Astrocyte of the spinal cord (primary cell): ENCODE measurements at places on chromosomes 13 and 19.
A peak's percentile ranks its signal among the peaks of the same experiment; 100 is the strongest.

DNA sequence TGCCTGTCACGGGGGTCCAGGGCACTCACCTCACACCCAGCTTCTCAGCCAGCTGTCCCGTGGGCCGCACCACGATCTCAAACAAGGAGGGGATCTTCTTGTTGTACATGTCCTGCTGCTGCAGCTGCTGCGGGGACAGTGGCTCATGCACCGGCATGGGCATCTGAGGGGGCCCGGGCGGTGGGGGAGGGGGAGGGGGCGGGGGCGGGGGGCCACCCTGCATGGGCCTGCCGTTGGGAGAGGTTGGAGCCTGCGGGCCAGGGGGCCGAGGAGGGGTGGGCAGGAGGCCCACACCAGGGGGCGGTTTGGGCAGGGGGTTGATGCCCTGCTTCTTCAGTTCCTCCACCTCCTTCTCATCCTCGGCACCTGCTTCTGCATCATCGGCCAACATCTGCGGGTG, 23.9 kb upstream of the TMEM160 start:
- no peak for DNase-seq

GRCh38 chr13:110306960-110307766, at the start of the genes COL4A1 and COL4A2:
Gene COL4A1 (minus strand): TSS chr13:110307157. CDS start chr13:110307027, 130 bp downstream.
Gene COL4A2 (plus strand): TSS chr13:110307284. CDS start chr13:110307904, 620 bp downstream.
- peak; percentile 86 for DNase-seq

GRCh38 chr13:52903320-52903719, 54.9 kb upstream of the PCDH8 start:
- DNase-seq, result no peak

DNA sequence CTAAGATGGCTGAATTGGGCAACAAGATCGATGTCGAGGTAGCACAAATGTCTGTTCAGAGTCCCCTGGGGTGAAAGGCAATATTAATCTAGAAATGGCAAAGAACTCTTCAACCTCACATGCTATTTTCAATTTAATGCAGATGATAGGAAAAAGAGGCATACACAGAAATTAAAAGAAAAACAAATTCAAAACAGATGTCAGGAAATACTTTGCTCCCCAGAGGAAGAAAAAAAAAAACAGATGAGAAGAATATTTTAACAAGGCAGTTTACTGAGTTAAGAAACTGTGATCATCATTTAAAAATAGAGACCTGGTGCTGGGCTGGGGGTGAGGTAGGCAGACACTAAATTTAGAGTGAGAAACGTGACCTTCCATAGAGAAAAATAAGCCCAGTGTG, 421.9 kb upstream of the ARGLU1 start:
- no peak for DNase-seq

DNA sequence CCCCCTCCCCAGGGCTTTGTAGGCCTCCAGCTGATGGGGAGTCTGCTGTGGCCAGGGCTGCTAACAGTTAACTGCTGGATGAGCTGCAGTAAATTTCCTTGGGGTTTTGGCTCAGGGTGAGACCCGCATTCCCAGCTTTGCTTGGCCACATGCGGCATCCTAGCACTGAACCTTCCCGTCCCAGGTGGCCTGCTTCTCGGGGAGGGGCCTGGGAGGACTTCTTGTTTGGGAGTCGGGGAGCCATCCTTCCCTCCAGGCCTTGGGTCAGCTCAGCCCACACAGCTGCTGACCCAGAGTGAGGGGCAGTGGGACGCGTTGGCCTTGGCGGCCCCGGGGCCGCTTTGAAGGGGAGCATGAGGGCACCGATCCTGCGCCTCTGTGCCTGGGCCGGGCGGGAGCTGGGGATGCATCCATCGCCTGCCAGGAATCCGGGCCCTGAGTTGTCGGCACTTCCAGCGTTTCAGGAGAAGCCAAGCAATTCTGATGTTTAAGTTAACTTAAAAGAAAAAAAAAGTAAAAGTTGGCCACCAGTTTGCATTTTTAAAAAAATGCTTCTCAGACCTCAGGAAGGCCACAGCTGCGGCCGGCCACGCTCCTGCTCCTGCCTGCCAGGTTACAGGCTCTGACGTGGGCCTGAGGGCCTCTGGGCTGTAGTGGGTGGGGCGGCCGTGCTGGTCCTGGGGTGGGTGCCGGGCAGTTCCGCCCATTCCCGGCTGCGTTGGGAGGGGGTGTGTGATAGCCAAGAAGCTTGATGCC, 27.7 kb downstream of the CRTC1 start:
- no peak for DNase-seq

DNA sequence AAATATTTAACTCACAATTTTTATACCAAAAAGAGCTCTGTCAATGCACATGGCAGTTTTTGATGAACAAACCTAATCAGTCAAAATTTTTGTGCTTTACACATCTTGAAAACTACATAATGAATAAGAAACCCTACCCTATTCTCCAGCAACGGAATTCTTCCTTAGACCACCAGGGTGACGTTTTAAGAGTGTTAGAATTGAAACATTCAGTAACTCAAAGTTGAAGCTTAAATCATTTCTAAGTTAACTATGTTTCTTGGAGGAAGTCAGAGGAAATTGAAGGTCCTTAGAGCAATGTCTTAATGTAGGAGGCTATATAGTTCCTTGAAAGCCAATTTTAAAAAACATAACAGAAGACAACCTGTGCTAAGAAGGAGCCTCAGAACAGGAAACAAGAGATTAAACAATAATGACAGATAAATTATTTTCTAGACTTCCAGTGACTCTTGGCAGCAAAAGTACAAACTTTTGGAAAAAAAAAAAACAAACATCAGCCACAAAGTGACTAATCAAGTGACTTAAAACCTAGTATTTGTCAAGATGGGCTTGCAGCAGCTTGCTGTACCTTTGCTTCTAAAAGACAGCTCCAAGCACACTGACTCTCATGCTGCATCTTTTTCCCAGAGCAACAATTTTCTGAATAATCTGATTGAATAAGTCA, 6.2 kb downstream of the SPRY2 start:
- DNase-seq, result peak; percentile 52

DNA sequence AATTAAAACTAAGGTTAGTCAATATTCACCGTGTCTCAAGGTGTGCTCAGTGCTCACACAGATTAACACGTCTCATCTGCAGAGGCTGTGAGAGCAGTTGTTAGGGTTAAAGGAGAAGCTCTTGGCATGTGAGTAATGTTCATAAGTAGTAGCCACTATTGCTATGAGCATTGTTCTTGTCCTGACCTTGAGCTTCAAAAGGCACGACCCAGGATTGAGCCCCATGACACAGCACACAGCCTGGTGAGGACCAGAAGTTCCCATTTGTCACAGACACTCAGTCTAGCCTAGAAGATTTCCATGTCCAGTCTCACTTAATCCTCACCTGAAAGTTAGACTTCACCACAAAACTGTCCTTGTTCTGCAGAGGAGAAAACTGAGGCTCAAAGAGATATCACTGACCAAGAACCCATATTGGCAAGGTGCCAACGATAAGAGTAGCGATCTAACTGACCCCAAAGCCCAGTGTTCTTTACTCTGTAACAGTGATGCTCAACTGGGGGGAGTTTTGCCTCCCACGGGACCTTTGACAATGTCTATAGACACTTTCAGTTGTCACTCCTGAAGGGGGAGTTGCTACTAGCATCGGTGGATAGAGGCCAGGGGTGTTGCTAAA, 26.0 kb downstream of the FPR3 start:
- no peak for DNase-seq

DNA sequence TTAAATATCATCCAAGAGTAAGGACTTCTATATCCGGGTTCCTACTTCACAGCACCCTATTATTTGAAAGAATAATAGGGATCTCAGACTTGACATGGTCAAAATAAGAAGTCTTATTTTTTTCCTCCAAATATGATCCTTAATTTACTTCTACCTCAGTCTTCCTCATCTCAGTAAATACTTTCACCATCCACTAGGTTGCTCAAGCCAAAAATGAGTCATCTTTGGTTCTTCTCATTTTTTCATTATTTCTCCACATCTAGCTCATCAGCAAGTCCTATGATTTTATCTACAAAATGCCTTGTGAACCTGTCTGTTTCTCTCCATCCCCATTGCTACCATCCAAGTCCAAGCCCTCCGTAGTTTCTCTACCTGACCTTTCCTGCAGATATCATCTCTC, 121.9 kb upstream of the GJB6 start:
- DNase-seq, result peak; percentile 57

DNA sequence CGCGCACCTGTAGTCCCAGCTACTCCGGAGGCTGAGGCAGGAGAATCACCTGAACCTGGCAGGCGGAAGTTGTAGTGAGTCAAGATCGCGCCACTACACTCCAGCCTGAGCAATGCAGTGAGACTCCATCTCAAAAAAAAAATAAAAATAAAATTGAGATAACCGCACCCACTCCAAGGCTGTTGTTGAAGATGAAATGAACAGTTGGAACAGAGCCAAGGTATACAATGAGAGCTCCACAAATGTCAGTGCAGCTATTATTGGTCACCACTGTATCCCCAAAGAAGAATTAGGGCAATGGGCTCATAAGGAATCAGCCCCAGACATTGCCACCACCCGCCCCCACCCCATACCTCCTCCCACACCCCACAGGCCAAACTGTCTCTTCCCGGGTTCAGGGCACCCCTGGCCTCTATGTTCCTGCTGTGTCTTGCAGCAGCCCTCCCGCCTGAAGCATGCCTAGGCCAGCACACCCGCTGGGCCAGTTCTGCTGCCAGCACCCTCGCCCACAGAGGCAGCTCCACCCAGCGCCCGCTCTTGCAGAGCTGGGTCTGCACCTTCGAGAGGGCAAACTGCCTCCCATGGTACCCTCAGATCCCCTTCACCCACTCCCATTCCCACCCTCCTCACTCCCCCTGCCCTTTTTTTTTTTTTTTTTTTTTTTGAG, 3.5 kb upstream of the S1PR5 start:
- DNase-seq, result no peak

GRCh38 chr19:7242601-7243258, 51.5 kb downstream of the INSR start:
- DNase-seq, result peak; percentile 74

DNA sequence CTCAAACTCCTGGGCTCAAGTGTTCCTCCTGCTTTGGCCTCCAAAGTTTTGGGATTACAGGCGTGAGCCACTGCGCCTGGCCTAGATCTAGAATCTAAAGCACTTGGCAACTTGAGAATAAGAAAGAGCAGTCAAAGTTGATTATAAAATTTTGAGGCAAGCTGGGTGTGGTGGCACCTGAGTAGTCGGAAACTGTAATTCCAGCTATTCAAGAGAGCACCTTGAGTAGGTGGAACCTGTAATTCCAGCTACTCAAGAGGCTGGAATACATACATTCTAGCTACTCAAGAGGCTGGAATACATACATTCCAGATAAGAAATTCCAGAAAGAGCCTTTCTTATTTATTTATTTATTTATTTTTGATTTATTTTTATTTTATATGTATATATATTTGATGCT, 8.3 kb upstream of the NAA16 start:
- no peak for DNase-seq

- no peak for DNase-seq
Measured at GRCh38 chr19:14670408-14670807, 4.2 kb downstream of the ADGRE3 start.

- DNase-seq, result no peak
Measured at GRCh38 chr13:30105381-30105780, 202.0 kb downstream of the KATNAL1 start.

GRCh38 chr19:676339-677105, at the start of gene FSTL3:
Gene FSTL3 (plus strand): TSS chr19:676392. CDS start chr19:676424, 32 bp downstream.
- DNase-seq, result peak; percentile 24

- DNase-seq, result peak; percentile 1
Measured at GRCh38 chr13:26759907-26760831, at the start of gene GPR12. Gene GPR12 (minus strand): TSS chr13:26760786. CDS start chr13:26759827, 959 bp downstream.

DNA sequence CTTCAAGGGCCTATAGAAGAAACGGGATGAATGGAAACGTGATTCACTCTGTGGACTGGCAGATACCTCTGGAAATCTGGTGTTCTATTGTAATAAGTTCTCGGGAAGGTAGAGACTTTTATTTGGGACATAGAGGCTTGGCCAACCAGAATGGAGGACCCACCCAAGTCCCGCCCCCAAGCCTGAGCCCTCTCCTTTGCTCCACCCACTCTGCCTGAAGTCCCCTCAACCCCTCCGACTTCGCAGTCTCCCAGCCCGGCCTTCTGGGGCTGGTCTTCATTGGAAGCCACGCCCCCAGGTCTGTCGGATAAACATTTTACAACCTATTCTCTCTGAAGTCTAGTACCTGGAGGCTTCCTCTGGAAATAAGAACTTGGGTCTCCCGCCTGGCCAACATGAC, 16.9 kb downstream of the FBXL12 start:
- DNase-seq, result no peak

DNA sequence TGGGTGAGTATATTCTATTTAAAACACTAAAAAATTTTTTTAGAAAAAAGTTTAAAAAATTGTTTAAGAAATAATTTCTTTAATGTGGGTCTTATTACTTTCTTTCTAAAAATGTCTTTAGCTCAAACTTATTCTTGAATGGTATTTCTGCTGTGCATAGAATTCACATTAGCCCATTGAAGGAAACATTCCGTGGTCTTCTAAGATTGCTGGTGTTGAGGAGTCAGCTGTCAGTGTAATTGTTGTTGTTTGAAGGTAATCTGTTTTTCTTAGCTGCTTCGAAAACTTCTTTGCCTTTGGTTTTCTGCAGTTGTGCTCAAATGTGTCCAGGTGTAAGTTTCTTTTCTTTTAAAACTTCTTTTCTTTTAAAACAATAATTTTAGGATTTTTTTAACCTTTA, 85.4 kb upstream of the KLF12 start:
- DNase-seq, result peak; percentile 38

DNA sequence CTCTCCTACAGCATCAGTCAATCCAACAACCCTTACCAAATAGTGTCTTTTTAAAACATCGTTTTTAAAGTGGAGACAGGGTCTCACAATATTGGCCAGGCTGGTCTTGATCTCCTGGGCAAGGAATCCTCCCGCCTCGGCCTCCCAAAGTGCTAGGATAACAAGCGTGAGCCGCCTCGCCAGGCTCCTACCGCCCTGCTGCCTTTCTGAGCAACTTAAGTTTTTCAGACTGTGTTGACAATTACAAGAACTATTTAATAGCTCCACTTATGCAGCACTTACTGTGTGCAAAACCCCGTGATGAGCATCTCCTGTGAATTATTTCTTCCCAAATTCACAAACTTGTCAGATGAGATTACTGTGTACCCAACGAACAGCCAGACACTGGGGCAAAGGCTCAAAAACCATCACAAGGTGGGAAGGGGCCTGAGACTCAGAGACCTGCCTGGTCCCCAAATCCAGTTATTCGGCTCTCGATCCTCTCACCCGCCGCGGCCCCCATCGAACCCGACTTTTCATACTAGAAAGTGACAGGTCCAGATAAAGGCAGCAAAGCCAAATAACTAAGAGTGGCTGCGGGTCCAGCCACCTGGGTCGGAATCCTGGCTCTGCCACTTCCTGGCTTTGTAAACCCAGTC, 581 bp downstream of the RPL18 start:
- no peak for DNase-seq

- DNase-seq, result no peak
Measured at GRCh38 chr13:39037410-39037879, 444 bp downstream of the PROSER1 start.
